ENCODE measurements at places on chromosomes 4 and X. TPM values are rescaled to one million over a fixed set of nuclear protein-coding genes. Genes with fewer than 3 reads are reported as not detected.

The SSX1 gene
- not detected for total RNA-seq

The FGFBP2 gene
- not detected for total RNA-seq

The DCAF12L1 gene
- not detected for total RNA-seq

The BEX5 gene
- not detected for total RNA-seq

The NPY1R gene
- not detected for total RNA-seq

The MAGEA2B gene
- total RNA-seq, result not detected

The TCEAL2 gene
- total RNA-seq, result not detected

The MAGEH1 gene
- total RNA-seq, result 44.0 TPM

The UBL4A gene
- 59.5 TPM for total RNA-seq

The CENPVL1 gene
- total RNA-seq, result not detected

The NKX3-2 gene
- total RNA-seq, result 1.2 TPM

The SEC31A gene
- 143 TPM for total RNA-seq

The SMR3B gene
- total RNA-seq, result not detected

The CEP135 gene
- 4.2 TPM for total RNA-seq

The FAM133A gene
- not detected for total RNA-seq

The AREG gene
- total RNA-seq, result 10.0 TPM

The BCORL1 gene
- 2.5 TPM for total RNA-seq

The CFAP99 gene
- total RNA-seq, result not detected

The DSPP gene
- total RNA-seq, result not detected

The INTS6L gene
- 1.8 TPM for total RNA-seq

The RAI2 gene
- 1.0 TPM for total RNA-seq

The ZMAT1 gene
- not detected for total RNA-seq

The EMD gene
- total RNA-seq, result 67.2 TPM

The ZFP42 gene
- total RNA-seq, result not detected

The NLGN4X gene
- not detected for total RNA-seq

The ABLIM2 gene
- under 0.01 TPM for total RNA-seq

The MAGEE1 gene
- total RNA-seq, result 0.17 TPM

The IL2 gene
- not detected for total RNA-seq

The SMIM10 gene
- total RNA-seq, result 11.4 TPM

The RPA4 gene
- total RNA-seq, result under 0.01 TPM

The SULT1E1 gene
- 4.6 TPM for total RNA-seq

The TMEM33 gene
- total RNA-seq, result 28.7 TPM

The RNF212 gene
- total RNA-seq, result 0.30 TPM

Measured in bronchus fibroblast of lung (primary cell).